ENCODE measurements at places on chromosomes 5 and 9. TPM values are rescaled to one million over a fixed set of nuclear protein-coding genes. Genes with fewer than 3 reads are reported as not detected.

- no peak for DNase-seq
These were observed 5.2 kb downstream of the FCN2 start for GRCh38 chr9:134885679-134886412.

GRCh38 chr5:135356522-135357318 is 42.3 kb downstream of the MACROH2A1 start:
- peak; percentile 54 for DNase-seq

DNA sequence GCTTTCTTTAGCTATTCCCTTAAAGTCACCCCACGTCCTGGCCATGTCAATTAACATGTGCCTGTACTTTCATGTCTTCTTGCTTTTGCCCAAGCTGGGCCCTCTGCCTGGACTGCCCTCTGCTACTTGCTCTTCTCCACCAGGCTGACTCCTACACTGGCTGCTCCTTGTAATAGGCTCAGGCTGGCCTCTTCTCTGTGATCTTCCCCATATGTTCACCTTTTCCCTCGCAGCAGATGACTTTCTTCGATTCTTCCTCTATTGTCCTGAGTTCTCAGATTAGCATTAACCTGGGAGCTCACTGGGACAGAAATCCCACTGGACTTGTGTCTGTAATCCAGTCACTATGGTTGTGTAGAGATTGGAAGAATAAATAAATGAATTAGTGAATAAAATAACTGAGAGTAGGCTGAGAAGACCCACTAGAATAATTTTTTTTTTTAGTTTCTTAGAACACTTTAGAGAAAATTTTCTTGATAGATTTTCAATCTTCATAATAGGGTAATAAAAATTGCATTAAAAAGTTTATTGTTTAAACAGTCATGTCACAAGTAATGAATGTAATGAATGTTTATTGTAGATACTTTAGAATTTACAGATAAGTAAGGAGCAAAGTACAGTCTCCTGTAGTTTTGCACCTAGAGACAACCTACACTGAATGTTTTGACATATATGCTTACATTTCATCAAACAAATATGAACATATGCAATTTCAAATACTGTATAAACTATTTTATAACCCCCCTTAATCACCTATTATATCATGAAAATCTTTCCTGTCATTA is 47.4 kb upstream of the TNFSF15 start:
- DNase-seq = no peak

DNA sequence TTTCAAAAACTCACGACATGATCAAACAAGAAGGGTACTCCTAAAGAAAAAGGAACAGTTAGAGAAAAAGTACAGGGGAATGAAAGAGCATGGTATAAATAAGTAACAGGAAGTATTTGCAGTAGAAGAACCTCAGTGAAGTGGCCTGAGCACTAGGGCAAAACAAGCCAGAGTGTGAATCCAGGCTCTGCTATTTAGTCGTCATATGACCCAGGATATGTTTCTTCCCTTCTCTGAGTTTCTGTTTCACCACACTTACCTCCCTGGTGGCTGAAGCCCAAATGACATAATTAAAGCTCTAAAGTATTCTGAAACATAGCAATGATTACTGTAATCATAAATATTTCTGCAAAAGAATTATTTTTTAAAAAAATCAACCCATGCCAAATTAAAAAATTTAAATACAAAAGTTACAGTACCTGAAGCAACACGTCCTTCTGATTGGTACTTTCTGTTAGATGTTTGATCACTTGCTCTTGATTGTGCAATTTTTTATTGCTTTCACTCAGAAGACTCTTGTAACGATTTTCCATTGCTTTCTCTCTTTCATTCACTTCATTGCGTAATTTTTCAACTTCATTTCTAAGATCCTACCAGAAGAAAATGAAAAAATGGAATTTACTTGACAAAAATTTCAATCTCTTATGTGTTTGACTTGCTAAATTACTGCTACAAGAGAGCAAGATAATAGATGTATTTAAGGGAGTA is 88.9 kb downstream of the CDK5RAP2 start:
- no peak for DNase-seq

GRCh38 chr9:124267271-124267807 is 9.6 kb downstream of the NEK6 start:
- peak; percentile 84 for DNase-seq

GRCh38 chr9:95204710-95205109 is 112.8 kb downstream of the FANCC start:
- no peak for DNase-seq

- no peak for DNase-seq
These were observed 44.5 kb downstream of the AMBP start for GRCh38 chr9:114033397-114034103.

DNA sequence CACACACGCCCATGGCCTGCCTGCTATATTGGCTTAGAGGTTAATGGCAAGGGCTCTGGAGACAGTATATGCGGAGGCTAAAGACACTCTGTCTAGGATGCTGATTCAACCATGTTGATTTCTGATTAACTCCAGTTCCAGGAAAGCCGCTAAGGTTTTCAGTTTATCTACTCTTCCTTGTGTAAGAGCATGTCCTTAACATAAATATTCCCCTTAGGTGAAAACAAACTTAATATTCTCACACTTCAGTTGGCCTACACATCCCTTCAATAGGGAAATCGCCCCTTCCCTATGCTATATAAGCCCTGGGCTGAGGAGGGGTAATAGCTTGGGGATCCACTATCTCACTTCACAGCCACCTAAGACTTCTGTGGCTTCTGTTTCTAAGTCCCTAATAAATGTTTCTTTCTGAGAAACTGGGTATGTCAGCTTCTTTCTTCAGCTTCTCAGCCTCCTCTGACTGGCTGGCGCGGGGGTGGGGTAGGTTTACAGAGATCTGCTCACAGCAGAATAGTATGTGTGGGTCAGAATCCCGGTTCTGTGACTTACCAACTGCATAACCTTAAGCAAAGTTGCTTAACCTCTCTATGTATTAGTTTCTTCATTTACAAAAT is 4.3 kb upstream of the GPX3 start:
- DNase-seq = no peak

GRCh38 chr5:153676406-153676805 is 185.9 kb downstream of the GRIA1 start:
- no peak for DNase-seq

- no peak for DNase-seq
These were observed 73.5 kb upstream of the GALNT10 start for GRCh38 chr5:154117050-154117449.

DNA sequence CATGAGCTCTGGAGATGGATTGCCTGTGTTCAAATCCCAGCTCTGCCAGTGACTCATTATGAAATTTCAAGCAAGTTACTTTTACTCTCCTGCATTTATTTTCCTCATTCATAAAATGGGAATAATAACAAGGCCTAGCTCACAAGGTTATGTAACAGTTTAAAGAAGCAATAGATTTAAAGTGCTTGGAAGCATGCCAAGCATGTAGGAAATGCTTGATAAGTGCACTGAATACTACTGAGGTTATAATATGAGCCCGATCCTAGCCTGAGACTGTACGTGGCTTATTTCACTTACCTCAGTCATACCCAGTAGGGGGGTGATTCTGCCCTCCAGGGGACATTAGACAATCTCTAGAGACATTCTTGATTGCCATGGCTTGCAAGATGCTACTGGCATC is 734.1 kb upstream of the WWC1 start:
- no peak for DNase-seq

DNA sequence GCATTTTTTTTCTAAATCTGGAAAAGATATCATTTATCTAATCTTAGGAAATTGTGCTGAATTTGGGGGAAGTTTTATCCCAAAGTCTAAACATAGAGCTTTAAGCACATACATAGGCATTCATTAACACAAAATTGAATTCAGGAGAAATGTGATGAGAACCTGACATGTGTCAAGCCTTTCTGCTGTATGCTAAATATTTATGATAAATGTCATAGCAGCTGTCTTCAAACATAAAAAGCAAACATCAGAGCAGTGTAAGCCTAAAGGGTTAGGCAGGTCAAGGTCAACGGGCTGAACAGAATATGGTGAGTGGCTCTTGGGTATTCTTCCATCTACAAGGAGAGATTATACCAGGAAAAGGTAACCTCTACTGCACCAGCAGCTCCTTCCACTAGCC is 737.2 kb upstream of the ZNF608 start:
- no peak for DNase-seq

DNA sequence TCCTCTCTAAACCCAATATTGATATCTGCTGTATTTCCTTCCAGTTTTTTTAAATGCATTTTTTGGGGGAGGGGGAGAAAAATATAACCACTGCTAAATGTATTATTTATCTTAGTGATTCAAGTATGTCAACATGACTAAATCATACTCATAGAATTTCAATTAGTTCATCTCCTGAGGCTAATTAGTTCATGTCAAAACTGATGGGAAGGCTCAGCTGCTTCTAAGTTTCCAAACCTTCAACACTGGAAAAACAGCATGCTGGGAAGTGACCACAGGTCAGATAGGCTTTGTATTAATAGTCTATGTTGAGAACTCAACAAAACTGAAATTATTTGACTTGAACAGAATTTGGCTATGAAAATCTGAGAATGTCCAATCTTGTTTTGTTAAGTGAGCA is 118.7 kb downstream of the TTLL11 start:
- DNase-seq = no peak

DNA sequence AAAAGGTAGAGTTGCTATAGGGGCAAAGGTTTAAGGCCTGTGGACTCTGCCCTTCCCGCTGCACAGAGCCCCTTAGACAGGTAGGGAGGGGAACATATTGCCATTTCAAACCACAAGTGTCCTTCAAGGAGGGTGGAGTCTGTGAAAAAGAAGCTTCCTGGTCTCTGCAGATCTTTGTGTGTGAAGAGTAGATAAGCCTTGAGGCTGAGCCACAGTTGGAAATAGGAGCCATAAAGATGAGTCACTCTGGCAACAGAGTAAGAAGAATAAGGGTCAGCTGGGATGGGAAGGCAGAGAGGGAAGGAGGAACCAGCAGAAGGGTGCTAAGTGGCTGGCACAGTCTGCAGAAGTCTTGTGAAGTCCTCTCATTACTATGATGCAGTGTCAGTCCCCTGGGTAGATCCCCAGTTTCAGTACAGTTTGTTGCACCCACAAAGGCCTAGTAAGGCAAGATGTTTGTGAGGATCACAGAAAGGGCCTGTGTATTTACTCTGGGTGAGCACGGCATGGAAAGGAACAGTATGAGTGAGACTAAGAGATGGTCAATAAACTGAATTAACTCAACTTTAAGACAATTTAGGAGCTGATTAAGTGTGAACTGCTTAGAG is 18.1 kb downstream of the GRXCR2 start:
- peak; percentile 84 for DNase-seq

- no peak for DNase-seq
These were observed 264.5 kb upstream of the CDH6 start for GRCh38 chr5:30928956-30929355.

DNA sequence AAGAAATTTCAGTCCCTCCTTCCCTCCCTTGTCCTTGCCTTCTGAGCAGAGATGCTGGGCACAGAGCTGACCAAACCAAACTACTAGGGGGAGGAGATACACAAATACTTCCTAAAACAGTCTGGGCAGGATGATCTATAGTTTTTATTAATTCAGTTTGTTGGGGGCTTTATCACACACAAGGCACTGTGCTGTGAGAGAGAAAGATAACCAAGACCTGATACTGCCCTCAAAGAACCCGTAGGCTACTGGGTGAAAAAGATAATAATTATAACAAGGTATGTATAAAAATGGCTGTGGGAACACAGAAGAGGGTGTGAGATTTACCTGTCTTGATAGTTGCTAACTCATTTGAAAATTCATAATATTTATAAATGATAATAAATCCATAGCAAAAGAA is 354.7 kb downstream of the NDUFS4 start:
- no peak for DNase-seq

GRCh38 chr5:64506567-64507263 is 900 bp downstream of the RGS7BP start:
- DNase-seq = no peak

DNA sequence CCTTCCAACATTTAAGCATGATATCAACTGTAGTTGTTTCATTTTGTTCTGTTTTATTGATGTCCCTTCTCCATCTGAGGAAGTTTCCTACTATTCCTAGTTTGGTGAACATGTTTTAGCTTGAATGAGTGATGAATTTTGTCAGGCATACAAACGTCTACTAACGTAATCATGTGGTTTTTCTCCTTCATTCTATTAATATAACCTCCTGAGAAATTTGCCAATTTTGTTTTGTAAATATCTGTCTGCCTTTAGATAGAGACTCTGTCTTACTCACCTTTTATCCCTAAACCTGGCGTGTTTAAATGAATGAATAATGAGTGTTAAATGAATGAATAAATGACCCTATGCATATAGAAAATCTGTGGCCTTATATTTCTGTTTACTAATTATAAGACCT is 26.5 kb upstream of the NREP start:
- DNase-seq = no peak

DNA sequence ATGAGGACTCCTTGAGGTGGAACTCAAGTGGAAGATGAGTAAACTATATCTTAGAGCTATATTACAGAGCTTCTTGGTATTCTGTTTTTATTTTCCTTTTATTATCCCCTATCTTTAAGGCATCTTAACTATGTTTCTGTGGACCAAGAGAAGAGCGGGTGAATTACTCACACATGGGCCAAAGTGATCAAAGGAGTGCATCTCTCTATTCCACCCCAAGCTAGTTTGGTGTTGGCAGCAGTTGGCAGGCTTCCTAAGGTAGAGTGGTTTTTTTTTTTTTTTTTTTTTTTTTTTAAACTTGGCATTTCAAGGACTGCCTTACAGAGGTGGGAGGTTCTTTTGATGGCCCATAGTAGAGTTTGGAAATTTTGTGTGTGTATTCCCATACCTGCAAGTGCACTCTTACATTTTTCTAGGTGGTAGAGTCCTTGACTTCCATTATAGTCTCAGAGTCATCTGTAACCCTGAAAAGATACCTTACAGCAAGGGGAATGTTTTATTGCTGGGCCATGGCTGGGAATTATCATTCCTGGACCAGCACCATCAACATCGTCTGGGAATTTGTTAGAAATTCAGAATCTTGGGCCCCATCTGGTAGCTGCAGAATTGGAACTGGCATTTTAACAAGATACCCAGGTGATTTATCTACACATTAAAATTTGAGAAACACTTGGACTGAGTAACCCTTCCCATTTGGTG is 51.0 kb downstream of the ARHGAP26 start:
- DNase-seq = no peak

GRCh38 chr5:154511984-154512383 is 34.0 kb upstream of the HAND1 start:
- DNase-seq = no peak

GRCh38 chr9:83962165-83962564 is 17.9 kb downstream of the HNRNPK start:
- DNase-seq = no peak

GRCh38 chr9:73152953-73153352 is 1.3 kb downstream of the ANXA1 start:
- no peak for DNase-seq

Gene PCDHGA4
- total RNA-seq = 0.50 TPM

Gene TMC1
- not detected for total RNA-seq

Gene AKNA
- 16.0 TPM for total RNA-seq

Gene NOXA1
- 0.50 TPM for total RNA-seq

Gene CDKN2B-AS1
- 2.3 TPM for total RNA-seq

Gene TMEM252
- not detected for total RNA-seq

Gene ADAMTSL1
- total RNA-seq = 12.6 TPM

Gene SLC45A2
- 0.82 TPM for total RNA-seq
